Kidney glomerular epithelial cell (primary cell): ENCODE measurements at places on chromosomes 2 and 18.

DNA sequence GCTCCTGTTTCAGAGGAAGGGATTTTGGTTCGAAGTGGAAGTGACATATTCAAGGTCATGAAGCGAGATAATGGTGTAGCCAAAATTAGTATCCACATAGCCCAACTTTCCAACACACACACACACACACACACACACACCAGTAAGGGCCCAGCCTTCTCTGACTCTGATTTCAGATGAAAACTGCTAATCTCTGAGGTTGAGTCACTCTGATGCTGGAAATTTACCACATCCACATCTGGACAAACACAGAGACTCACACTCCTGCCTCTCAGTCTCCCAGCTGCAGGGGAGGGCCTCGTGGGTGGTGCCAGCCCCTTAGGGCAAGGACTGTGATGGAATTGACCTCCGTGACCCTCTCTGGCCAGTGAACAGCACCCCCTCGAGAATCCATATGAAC, 29.0 kb upstream of the SLC35F6 start:
- DNase-seq = no peak

GRCh38 chr2:38438883-38439612, 62.0 kb upstream of the ATL2 start:
- DNase-seq = no peak

- DNase-seq = no peak
Measured at GRCh38 chr2:153622285-153622684, 143.7 kb upstream of the RPRM start.

GRCh38 chr18:10202845-10203321, 251.6 kb upstream of the APCDD1 start:
- no peak for DNase-seq

DNA sequence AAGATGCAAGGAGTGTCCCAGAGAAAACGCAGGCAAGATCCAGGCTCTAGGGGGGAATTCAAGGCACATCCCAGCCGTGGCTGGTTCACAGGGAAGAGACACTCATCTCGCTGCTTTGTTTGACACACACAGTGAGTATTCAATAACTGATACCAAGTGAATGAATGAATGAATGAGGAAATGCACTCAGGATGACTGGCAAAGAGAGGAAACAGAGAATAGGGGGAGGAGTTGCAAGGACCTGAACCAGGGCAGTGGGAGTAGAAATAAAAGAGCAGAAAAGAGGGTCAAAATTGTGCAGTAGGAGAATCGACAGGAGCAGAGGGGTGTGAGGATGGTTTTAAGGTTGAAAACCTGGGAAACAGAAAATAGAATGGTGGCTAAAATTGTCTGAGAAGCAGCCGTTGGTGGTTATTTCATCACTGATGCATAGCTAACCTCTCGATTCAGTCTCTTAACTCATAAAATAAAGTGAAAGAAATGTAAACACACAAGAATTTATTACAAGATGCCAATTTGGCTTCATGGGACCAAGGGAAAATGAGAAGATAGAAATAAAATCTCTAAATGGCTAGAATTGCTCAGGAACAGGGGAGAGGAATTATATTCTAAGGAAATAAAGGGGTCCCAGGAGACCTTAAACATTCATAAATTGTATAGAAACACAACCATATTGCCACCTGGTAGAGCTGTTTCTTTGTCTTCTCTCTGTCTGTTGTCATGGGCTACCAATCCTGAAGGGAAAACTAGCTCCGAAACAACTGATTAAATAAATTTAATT, 63.9 kb upstream of the PHLPP1 start:
- no peak for DNase-seq

DNA sequence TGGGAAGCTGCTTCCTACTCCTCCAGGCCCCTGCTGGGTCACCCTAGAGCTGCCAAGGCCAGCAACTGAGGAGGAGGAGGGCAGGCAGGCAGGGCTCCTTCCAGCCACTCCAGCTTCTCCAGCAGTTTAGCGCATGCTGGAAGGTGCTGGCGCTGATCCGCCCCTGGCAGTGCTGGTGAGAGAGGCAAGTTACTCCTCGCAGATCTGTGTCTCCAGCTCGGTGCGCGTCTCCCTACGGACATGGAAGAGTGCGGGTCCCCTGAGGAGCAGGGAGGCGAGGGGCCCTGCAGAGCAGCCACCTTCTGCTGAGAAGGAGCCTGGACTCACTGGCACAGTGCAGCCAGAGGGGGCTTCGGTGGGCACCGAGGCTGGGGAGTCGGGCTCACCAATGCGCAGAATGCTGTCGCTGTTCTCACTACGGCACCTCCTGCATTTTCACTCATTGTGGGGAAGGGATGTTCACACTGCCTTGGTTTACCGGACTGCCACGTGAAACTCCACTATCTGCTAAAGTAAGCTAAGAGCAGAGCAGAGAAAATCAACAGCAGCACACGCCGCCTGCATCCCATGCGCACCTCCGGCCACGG, 206.0 kb downstream of the HDAC4 start:
- no peak for DNase-seq

GRCh38 chr2:181036848-181037603, 56.6 kb downstream of the UBE2E3 start:
- no peak for DNase-seq

GRCh38 chr2:170409164-170409535, 231.2 kb downstream of the MYO3B start:
- peak; percentile 50 for DNase-seq

DNA sequence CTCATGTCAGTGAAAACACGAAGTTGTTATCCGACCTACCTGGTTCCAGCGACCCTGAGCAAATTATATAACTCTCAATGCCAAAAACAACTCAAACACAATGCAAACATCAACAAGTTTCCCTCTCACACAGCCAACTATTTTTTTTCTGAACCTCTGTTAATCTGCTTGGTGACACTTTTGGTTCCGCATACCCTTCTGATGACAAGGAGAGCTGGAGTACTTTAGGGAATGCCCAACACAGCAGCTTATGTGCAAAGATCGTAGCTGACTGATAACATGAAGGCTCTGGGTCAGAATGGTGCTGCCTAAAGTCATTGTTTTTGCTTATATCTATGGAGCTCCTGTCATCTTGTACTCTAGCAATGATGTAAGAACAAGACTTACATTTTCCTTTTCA, 72.7 kb upstream of the CCDC68 start:
- DNase-seq = no peak

- DNase-seq = no peak
Measured at GRCh38 chr2:143157418-143157817, 28.2 kb downstream of the ARHGAP15 start.

DNA sequence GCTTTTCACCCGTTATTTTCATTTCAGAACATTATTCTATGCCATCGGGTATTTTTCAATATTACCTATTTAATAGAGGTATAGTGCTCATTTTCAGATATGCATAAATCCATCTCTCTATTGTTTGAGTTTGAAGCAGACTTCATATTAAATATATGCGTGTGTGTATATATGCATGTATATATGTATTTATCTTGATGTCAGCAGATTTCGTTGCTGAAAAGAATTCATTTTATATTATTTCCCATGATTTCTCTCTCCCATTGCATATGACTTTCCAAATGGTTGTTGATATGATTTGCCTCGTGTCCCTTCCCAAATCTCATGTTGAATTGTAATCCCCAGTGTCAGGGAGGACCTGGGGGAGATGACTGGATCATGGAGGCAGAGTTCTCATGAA, 28.6 kb upstream of the COPS8 start:
- no peak for DNase-seq

DNA sequence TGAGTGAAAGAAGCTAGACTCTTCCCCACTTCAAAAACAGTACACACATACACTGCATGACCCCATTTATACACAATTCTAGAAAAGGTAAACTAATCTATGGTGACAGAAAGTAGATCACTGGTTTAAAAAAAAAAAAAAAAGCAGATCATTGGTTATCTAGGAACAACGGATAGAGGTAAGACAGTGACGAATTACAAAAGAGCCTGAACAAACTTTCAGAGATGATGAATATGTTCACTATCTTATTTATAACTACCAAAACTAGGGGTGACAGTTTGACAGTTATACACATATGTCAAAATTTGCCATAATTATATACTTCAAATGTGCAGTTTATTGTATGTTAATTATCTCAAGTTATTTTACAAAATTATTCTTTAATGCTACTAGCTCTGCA, 27.5 kb downstream of the MAP3K2 start:
- no peak for DNase-seq

GRCh38 chr2:241862093-241862492, 3.4 kb upstream of the PDCD1 start:
- no peak for DNase-seq

DNA sequence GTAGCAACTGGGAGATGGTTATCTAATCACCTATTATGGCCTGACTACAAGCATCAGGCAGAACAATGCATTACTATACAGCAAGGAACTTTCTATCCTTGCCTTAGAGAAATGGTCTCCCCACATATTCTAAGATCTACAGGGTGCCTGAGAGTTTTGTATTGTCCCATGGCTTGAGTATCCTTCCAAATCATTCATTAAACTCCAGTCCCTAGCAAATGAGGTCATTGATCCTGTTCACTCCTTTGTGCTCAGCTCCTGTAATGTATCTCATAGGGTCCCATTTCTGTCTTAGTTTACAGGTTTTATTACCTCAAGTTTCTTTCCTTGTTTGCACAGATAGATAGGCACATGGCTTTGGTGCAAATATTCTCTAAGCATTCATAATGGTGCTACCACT, 9.0 kb downstream of the HNMT start:
- DNase-seq = no peak

DNA sequence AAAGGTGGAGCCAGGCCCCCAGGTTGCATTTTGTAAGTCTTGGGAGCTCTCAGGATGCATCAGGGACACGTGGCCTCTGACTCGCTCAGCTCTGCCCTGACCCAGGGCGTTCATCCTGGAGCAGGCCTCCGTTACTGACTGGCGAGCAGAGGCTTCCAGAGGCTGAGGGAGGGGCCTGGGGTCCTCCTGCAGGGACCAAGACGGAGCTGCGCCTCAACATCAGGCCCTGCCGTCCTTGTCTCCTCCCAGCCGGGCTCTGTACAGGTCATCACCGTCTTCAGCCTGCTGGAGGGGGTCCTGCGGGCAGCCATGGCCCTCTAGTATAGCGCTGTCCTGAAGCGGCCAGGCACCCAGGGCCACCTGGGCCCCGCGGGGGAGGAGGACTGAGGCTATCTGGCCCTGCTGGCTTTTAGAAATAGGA, 10.2 kb upstream of the ALPP start:
- no peak for DNase-seq

DNA sequence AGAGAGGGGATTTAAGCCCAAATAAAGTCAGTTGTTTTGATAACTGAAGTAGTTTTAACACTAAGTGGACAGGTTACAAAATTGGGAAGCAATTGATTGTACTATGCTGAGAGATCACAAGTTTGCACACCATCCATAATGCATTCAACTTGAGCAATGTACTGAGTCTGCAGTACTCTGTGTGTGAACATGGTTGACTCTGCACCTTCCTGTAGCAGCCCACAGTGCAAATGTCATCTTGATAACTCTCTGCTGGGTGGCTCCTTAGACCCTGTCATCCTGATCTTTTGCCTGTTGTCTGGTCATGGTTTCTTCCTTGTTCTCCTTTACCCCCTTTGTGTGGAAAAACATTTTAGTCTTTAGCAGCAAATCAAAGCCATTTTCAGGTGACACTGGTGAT, 168.0 kb downstream of the ARHGAP15 start:
- no peak for DNase-seq

GRCh38 chr2:69577467-69578197, 65.9 kb downstream of the AAK1 start:
- no peak for DNase-seq

DNA sequence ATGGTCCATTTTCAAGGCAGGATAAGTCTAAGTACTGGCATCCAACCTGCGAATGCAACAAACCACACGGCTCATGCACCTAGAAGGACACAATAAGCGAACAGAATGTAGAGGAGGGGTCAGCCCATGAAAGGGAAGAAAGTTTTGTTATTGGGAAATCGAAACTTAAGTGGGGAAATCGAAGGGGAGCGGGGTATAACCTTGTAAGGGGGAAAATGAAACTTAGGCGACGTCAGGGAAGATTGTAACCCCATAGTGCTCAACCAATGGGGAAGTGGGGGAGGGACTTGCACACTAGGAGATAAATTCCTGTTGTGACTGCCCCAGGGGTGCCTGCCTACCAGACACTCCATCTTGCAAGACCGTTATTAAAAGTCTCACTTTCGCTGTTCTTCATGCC, 15.6 kb upstream of the OTOF start:
- no peak for DNase-seq

GRCh38 chr2:120739438-120740090, 3.9 kb downstream of the GLI2 start:
- no peak for DNase-seq

- DNase-seq = no peak
Measured at GRCh38 chr2:141824790-141825189, 306.0 kb downstream of the LRP1B start.
